ENCODE measurements at places on chromosomes 2 and 18.

- no peak for DNase-seq
These were observed 17.7 kb downstream of the CXCR1 start for GRCh38 chr2:218149098-218149497.

DNA sequence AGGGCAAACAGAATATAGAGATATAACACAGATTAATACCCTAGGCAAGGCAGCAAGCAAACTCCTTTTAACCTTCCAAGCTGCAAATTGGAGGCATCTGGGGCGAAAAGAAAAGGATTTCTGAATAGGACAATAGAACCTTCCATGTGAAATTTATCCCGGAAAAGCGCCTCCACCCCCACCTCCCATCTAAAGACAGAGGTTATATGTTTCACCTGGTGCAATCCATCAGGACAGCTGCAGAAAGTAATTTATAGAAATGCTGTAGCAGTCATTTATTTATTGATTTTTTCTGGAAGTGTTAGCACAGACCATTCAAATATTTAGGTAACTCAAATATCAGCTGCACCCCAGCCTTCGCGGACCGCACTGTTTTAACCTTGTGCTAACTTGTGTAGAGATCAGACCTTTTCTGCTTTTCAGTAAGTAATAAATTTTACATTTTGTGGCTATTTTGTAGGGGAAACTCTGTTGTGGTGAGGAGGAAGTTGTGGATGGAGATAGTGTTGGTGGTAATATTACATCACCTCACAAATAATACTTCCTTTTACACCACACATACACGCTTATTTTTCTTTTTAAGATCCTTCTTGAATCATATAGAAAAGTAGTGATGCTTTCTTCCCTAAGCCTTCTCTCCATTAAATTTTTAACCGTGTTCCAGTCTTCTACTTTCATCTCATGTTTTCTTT lies 919.3 kb upstream of the CDH2 start:
- no peak for DNase-seq

DNA sequence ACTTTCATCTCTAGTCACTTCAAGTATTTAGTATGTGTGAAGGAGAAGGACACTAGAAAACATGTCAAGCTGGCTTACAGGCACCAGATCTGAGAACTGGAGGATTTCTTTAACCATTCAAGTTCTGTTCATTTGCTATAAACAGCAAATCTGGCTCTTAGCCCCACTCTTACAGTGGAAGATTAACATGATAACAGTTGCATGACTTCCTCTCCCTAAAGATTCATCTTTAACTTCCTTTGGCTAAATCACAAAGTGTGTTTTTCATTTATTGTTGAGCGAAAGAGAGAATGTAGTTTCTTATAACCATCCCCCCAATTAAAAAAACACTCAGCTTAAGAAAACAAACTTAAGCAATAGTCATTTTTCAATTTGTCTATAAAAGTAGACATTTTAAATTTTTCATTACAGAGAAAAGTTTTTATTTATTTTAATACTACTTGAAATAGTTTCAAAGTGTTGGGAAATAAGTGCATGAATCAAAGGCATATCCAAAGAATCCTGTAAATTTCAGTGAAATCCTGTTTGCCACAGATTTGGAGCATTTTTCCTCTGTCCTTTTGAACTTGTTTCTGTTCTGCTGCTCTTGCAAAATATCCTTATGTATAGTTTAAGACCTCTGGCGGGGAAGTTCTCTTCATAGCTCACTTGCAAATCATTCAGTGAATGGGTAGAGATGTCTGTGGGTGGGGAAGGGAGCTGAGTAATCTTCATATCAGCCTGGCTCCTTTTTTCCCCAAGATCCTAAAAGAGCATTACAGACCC lies 241.0 kb upstream of the RBBP8 start:
- DNase-seq, result no peak

DNA sequence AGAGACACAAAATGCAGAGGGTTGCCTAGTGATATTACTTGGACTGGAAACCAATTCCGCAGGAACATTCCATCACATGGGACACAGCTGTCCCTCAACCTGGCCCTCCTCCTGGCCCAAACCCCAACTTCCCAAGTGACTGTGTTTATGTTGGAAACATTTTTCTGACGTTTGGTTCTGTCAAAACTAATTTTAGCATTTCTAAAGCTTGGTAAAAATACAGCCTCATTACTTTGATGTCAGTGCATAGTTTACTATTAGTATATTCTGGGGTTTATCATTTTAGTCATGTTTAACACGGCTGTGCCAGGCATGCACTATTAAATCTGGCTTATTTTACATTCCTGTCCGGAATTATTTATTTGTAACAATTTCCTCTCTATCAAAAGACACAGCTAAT lies 69.9 kb downstream of the GLI2 start:
- no peak for DNase-seq

- no peak for DNase-seq
These were observed 281.3 kb downstream of the ZNF804A start for GRCh38 chr2:184879671-184880070.

- DNase-seq, result no peak
These were observed 4.3 kb upstream of the CNDP1 start for GRCh38 chr18:74529811-74530583.

DNA sequence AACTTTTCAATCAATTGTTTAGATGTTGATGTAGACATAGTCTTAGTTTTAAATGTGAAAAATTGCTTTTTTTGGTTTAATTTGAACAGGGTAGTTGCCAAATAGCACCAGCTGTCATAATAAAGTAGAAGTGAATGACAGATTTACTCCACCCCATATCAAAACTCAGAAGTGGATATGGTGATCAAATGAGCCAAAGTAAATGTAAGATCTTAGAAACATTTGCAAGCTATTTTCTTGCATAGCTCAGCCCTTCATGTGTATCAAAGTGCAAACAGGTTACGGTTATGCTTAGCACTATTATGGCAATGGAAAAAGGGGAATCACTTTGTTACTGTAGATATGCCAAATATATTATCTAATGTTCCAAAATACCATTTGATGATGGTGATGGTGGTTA lies 540.9 kb upstream of the NRP2 start:
- DNase-seq, result no peak

- no peak for DNase-seq
These were observed 19.3 kb downstream of the GPD2 start for GRCh38 chr2:156455361-156455975.

- DNase-seq, result no peak
These were observed 59.5 kb downstream of the RABL2A start for GRCh38 chr2:113686537-113686936.

DNA sequence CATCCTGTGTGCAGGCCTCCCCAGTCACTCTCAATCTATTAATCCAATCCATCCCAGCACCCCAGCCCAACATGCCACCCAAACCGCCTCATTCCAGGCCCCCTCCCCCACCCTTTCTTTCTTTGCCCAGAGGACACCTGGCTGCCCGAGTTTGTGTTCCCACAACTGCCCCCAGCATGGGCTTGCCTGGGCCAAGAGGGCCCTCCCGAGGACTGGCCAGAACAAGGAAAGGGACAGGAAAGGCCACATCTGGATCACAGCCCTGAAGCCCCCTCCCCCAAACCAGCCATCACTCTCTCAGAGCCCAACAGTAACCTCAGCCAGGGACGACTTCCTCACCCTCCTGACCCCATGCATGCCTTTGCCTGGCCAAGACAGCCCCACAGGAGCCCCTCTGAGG lies 1.2 kb downstream of the TNS1 start:
- DNase-seq, result no peak

GRCh38 chr18:68564351-68564750 lies 150.6 kb downstream of the TMX3 start:
- DNase-seq, result no peak

- DNase-seq, result no peak
These were observed 3.0 kb upstream of the CEP68 start for GRCh38 chr2:65053199-65053598.

All from stimulated activated CD8-positive, alpha-beta memory T cell treated with anti-CD3 and anti-CD28 coated beads, Interleukin-7, amount 100 ng/mL, for 48 hours (primary cell).